ENCODE measurements at places on chromosomes 3 and 15.

DNA sequence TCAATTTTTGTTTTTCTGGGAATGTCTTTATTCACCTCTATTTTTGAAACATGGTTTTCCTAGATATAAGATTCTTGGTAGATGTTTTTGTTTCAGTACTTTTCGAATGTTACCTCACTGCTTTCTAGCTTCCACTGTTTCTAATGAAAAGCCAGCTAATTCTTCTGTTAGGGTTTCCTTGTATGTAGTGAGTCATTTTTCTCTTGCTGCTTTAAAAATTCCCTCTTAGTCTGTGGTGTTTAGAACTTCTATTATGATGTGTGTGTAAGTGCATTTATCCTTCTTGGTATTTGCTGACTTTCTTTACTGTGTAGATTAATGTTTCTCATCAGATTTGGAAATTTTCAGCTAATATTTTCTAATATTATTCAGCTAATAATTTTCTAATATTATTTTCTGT is 151.1 kb upstream of the OSTN start:
- DNase-seq, result no peak

GRCh38 chr3:94311651-94312050 is 248.8 kb downstream of the NSUN3 start:
- no peak for DNase-seq

DNA sequence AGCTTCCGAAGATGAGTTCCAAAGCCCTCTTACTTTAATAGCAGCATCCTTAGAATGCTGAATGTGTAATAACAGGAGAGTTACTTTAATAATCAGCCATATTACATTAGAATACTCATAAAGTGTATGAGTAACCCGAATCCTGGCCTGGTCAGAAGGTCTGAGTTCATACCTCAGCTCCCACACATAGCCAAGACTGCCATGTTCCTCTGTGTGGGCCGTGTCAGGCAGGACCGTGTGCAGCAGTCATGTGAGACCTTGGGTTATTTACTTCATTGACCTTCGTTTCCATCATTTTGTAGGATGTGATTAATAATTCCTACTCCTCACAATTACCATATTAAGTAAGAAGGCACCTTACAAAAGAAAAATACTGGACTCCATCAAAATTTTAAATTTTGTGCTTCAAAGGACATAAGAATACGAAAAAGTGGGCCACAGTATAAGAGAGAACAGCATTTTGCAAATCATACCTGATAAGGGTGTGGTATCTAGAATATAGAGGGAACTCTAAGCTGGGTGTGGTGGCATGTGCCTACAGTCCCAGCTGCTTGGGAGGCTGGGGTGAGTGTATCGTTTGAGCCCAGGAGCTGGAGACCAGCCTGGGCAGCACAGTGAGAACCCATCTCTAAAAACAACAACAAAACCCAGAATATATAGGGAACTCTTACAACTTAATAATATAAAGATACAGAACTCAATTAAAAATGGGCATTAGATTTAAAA is 163.4 kb downstream of the ATG7 start:
- DNase-seq, result no peak

DNA sequence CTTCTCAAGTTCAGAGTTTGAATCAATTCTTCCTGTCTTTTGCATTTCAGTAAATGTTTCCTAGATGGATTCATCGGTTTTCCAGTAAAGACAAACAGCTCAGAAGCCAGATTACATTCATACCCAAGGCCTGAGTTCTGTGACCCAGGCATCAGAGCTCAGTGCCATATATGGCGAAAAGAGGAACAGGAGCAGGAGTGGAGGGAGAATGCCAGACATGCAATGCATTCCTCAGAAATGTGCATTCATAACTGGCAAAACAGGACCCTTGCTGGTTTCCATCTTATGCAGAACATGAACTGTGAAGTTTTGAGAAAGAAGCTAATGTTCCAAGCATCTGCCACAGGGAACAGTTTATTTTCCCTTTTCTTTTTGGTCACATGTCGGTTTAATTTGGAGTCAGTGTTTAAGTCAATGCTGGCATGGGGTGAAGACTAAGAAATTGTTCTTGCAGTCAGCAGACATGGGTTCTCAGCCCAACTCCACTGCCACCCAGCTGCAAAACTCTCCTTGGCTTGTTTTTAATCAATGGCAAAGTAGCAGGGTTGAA is 116.5 kb downstream of the LPP start:
- no peak for DNase-seq

DNA sequence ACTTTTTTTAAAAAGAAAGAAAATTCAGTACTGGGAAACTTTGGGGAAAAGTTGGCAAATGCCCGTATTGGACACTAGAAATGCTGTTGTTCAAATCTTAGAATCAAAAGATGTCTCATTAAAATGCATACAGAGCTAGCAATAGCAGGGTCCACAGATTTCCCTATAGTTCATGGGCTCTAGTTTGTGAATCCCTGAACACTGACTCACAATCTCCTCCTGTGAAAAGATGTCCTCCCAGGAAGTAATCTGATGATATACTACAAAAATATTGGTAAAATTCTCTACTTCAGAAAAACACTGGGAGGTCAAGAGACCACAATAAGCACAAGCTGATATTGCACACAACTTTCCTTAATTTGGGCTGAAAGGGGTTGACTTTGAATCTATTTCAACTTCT is 568.4 kb upstream of the ZNF385D start:
- DNase-seq, result no peak

DNA sequence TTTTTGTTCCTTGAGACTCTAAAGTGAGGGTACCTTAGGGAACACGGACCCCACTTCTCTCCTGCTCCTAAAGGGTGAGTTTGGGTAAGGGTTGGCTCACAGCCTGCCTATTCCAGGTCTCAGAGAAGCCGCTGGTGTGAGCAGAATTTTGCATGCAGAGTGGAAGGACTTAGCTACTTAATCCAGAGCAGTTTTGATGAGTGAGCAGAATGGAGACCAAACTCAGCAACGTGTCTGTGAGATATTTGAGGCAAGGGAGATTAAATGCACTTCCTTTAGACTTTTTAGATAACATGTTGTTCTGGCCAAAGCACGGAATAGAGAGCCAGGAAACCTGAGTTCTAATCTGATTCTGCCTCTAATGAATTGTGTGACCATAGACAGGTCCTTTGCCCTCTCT is 5.1 kb downstream of the SLC24A1 start:
- DNase-seq, result no peak

GRCh38 chr3:184745526-184745925 is 33.7 kb upstream of the MAGEF1 start:
- DNase-seq, result no peak

- DNase-seq, result no peak
Observed at GRCh38 chr15:80597076-80597475, 98.0 kb upstream of the ABHD17C start.

GRCh38 chr3:183635107-183635430 is 354 bp upstream of the KLHL24 start:
- no peak for DNase-seq

DNA sequence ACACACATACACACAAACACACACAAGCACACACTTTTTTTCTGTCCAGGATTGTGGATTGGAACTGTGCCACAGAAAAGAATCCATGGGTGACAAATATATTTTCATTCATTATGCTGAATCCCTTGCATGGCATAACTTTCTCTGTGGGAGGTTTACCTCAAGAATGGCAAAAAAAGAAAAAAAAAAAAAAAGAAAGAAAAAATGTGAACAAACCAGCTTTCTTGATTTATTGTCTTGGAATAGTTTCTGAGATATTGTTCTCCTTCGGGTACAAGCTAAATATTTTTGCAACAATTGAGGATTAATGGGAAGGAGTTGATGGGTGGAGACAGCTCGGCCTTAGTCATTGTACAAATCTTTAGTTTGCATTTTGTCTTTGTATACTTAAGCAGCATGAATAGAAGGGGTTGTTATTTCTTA is 153.1 kb downstream of the GMNC start:
- no peak for DNase-seq

DNA sequence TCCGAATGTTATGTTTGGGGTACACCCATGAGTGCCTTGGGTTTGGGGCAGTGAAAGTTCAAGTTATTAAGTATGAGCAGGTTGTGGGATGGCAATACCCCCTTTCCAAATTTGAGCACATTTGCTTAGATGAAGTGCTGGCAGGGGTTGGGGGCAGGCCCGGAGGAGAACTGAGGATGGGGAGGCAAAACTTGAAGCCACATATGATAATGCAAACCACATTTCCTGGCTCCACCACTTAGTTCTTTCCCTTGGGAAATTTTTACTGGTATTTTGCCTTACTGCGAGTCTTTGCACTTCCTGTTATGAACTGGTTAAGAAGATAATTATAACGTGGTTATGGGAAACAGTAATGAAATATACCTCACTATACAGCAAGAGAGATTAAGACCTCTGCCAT is 336.0 kb upstream of the ONECUT1 start:
- no peak for DNase-seq

- DNase-seq, result no peak
Observed at GRCh38 chr3:101166150-101166549, 154.2 kb downstream of the IMPG2 start.

GRCh38 chr15:40471105-40471807 is 472 bp downstream of the CHST14 start:
- peak; percentile 33 for DNase-seq

GRCh38 chr3:59268170-59268569 is 218.3 kb upstream of the CFAP20DC start:
- no peak for DNase-seq

DNA sequence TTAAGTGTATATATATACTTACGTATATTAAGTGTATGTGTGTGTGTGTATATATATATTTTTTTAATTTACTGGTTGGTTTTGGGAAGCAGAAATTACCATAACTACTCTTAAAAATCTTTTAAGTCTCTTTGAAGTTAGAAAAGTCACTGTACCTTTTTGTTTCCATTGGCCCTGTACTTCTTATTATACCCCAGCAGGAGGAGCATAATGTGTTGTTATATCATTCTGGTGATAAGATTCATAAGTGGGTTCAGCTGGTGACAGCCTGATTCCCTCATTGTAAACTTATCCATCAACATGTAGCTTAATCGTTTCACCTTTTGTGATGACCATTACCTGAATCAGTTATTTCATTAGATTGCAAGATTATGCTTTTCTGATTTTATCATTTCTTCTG is 30.8 kb downstream of the MLH1 start:
- DNase-seq, result peak; percentile 26

GRCh38 chr3:118587037-118587741 is 447.5 kb downstream of the IGSF11 start:
- DNase-seq, result no peak

- peak; percentile 12 for DNase-seq
Observed at GRCh38 chr3:46892285-46893145, 15.0 kb downstream of the PTH1R start.

- no peak for DNase-seq
Observed at GRCh38 chr15:87954793-87955192, 301.7 kb downstream of the NTRK3 start.

DNA sequence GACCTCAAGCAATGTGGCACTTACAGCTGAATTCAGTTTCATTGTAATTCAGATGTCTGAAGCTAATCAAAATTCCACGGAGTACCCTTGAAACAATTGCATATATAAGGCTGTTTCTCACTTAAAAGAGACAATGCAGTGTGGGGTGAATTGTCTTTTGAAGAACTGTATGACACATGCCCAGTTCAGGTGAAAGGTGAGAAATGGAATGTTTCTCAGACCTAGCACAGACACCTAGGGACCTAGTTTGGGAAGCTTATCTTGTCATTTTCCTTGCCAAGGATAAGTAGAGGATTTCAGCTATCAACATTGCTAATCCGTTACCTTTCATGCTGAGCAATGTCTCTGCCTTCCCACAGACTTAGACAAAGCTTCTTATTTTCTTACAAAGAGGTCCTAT is 36.3 kb downstream of the MBNL1 start:
- DNase-seq, result no peak

DNA sequence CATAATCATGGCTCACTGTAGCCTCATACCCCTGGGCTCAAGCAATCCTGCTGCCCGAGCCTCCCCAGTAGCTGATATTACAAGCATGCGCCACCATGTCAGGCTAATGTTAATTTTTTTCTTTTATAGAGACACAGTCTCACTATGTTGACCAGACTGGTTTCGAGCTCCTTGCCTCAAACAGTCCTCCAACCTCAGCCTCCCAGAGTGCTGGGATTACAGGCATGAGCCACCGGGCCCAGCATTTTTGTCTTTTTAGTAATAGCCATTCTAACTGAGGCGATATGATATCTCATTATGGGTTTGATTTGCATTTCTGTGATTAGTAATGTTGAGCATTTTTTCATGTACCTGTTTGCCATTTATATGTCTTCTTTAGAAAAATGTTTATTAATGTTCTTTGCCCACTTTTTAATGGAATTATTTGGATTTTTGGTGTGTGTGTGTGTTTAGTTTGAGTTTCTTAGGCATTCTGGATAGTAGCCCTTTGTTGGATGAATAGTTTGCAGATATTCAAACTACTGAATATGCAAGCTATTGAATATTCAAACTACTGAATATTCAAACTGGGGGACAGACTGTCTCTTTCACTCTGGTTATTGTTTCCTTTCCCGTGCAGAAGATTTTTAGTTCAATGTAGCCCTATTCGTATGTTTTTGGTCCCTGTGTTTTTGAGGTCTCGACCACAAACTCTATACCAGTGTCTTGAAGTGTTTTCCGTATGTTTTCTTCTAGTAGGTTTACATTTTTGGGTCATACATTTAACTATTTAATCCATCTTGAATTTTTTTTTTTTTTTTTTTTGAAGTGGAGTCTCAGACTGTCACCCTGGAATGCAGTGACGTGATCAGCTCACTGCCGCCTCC is 39.2 kb downstream of the CCDC66 start:
- no peak for DNase-seq

DNA sequence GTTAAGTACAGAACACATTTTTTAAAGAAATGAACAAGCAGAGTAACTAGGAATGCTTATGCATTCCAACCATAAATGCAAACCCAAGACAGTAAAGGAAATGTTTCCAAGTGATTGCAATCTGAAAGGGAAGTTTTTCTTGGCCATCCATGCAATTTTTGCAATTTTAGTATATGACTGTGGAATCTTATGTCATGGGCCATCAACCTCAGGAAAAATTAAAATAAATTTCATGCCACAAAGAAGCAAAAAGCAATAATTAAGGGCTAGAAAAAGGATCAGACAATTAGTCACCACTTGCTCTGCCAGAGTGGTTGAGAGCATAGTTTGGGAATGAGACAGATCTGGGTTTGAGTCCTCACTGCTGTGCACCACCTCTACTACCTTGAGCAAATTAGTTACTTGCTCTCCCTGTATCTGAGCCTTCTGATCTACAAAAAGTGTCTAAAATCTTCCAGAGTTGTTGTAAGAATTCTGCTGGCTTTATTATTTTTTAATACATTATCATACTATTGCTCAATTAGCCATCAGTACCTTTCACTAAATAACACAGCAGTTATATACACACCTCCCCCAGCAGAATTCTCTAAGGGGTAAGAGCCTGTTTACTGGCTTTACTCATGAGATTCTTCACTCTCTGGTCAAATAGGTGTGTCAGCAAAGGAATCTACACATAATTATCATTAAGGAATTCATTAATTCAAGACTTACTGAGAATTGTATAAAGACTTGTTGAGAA is 49.7 kb upstream of the FBN1 start:
- DNase-seq, result no peak

DNA sequence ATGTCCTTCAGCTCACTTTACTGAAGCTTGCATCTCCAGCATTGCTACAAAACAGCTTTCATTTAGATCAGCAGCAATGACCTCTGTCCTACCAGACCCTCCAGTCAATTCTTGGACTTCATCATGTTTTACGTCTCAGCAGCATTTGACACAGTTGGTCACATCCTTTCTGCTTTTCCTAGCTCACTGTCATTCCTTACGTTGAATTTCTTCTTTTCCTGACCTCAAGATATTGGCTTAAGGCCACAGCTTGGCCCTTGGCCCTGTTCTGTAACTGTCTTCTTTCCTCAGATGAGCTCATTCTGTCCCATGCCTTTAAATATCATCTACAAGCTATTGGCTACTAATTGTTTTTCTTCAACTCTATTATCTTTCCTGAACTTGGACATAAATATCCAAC is 576.2 kb upstream of the KCNMB2 start:
- no peak for DNase-seq

- DNase-seq, result no peak
Observed at GRCh38 chr3:181317508-181317907, 328.0 kb upstream of the DNAJC19 start.

All from CD4-positive, alpha-beta T cell treated with Interleukin-17A for 1 hour (primary cell).